NCI-H2081 (cell line): ENCODE measurements at places on chromosomes 4 and X.

GRCh38 chr4:104866809-104867208 is 279.9 kb upstream of the TET2 start:
- DNase-seq: no peak

DNA sequence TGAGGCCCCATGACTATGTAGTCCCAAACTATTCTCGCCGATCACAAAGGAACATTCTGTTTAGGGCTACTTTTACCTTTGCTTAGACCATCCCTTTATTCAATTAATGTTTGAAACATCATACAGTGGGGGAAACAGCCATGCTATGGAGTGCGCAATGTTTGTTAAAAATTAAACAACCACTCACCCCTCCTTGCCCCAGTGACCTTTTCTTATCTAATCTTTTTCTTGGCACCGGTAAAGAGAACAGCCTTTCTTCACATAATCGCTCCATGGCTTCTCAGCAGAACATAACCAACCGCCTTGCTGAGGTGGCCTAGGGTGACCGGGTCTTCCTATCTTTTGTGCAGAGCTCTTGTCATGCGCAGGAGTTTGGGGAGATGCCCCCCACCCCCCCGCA is 152.6 kb downstream of the VCX3A start:
- no peak for DNase-seq

DNA sequence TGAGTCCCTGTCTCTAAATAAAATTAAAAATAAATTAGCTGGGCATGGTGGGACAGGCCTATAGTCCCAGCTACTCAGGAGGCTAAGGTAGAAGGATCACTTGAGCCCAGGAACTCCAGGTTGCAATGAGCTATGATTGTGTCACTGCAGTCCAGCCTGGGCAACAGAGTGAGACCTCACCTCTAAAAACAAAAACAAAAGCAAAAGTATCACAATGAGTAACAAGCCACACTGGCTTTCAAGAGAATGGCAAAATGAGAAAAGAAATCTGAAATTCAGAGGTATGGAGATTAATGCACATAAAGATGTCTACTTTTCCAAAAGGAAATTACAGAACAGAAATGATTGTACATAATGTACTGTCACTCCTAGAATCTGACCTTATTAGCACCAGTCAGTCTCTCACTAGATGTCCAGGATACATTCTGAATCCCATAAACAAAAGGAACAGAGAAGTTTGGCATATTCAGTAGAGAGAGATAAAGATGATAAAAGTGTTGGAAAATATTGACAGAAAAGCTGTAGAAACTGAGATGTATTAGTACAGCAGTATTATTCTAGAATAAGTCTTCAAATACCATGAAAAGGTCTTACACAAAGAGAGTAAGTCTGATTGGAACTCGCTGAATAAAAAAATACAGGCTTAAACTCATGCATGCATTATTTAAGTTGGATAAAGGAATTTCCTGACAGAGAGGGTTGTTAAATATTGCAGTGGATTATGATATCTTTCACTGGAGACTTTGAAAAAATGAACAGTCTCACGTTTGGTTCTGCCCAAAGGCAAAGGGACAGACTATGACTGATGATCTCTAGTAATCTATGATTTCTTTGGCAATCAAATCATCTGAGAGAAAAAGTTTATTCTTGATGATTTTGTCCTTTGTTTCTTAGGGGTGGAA is 102.5 kb downstream of the SH3RF1 start:
- no peak for DNase-seq

DNA sequence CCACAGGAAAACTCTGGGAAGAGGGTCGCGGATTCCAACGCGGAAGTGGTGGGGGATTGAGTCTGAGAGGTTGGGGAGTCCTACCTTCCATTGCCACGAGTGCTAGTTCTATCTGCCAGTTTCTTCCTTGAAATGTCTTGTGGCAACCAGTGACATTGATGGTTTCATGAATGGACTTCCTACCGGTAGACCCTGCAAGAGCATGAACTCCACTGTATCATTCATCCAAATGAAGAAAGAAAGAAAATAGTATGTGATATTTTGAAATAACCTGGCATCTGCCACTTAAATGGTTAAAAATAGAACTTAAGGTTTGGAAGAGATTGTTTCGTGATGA is 1.1 kb upstream of the SLC10A7 start:
- no peak for DNase-seq

GRCh38 chr4:120025516-120025915 is 41.1 kb downstream of the MAD2L1 start:
- no peak for DNase-seq

- DNase-seq: no peak
These were observed 2.9 kb downstream of the LRPAP1 start for GRCh38 chr4:3529363-3529762.

DNA sequence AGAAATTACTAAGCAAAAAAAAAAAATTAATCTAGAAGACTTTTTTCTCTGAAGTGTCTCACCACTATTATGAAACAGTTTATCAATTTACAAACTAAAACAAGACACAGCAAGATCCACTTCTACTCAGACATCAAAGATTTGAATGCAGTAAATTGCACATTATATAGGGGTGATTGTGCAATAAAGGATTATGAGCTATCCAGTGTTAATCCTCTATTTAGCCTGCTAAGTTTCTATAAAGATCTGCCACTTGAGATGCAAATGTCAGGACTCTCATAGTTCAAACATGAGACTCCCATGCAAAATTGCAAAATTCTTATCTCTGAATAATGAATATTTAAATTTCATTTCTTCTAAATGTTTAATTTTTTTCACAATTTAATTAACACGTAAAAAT is 2.2 kb downstream of the TECRL start:
- DNase-seq: no peak

GRCh38 chr4:79198951-79199587 is 126.8 kb downstream of the NAA11 start:
- DNase-seq: peak; percentile 60

DNA sequence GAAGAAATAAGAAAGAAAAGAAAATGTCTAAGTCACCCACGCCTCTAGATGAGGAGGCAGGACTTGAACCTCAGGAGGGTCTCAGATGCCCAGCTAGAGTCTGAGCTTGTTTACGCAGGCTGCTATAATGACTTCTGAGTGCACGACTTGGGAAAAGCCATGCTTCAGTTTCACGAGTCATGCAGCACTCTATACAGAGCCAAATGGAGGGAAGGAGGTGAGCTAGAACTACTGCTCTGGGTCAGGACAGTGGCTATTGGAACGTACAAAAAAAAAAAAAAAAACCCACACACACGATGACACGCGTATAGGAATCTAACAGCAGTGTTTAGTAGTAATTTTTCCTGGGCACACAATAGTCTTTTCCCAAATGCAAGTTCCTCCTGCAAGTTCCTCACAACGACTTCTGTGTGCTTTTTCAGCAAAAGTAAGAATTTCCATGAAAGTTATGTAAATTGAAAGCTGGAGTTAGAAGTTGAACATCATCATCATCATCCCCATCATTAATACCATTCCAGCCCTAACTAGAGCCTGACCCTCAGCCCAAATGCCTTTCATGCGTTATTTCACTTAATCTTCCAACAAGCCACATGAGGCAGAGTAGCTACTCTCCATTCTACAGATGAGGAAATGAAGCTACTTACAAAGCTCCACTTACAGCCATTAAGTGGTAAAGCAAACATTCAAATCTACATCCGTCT is 36.6 kb downstream of the IRF2 start:
- DNase-seq: peak; percentile 10

DNA sequence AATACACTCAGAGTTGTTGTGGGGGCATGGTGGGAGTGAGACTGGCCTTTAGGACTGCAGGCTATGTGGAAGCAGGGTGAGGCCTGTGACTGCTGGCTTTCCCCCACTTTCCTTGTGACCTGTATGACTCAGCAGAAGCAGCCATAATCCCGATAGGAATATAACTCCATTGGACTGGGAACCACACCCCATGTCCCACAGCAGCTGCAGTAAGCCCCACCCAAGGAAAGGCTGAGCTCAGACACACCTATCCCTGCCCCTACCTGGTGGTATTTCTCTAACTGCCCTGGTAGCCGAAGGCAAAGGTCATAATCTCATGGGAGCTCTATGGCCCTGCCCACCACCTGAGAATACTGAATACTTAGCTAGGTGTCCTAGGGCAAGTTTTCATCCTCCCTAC is 169.3 kb downstream of the GC start:
- no peak for DNase-seq

DNA sequence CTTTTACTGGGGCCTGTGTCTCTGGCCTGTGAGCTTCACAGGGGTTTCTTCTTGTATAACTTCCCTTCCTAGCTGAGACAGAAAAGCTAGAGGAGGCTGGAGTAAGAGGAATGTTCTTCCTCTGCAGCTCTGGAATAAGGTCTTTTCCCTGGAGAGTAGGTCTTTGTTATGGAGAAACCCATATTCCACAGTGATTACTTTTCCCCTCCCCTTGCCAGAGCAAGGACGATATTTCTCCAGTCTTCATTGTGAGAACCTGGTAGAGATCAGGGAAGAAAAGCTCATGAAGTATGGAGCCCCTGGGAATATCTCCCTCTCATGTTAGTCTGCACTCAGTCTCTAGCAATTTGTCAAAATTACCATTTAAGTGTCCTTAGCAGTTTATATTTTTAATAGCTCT is 18.7 kb upstream of the GLRB start:
- no peak for DNase-seq

DNA sequence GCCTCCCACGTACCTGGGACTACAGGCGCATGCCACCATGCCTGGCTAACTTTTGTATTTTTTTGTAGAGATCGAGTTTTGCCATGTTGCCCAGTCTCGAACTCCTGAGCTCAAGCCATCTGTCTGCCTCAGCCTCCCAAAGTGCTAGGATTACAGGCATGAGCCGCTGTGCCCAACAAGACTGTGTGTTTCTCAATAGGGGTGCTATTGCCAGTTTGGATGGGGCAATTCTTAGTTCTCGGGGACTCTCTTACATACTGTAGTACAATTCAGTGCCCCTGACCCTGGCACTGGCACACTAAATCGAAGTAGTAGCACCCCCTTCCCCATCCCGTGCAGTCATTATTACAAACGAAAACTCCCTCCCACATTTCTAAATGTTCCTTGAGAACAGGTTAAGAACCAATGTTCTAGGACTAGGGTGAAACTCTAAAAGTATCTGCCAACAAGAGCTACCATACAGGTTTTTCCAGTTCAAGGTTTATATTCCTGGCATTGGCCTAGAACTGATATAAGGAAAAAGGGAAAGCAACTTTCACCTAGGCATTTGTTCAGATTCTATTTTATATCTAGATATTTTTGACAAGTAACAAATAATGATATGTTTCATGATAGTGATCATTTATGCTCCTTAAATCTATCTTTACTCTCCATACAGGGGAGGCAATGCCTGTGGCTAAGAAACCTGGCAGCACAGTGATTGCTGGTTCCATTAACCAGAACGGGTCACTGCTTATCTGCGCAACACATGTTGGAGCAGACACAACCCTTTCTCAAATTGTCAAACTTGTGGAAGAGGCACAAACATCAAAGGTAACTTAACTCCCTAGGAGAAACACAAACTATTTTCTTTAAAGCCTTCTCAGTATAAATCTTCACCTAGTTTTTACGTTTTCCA is 50.4 kb upstream of the PGAM4 start:
- DNase-seq: no peak

- peak; percentile 37 for DNase-seq
These were observed 545.2 kb downstream of the C4orf33 start for GRCh38 chr4:129641179-129641578.

- DNase-seq: no peak
These were observed 17.6 kb downstream of the ARMCX2 start for GRCh38 chrX:101642093-101642492.

DNA sequence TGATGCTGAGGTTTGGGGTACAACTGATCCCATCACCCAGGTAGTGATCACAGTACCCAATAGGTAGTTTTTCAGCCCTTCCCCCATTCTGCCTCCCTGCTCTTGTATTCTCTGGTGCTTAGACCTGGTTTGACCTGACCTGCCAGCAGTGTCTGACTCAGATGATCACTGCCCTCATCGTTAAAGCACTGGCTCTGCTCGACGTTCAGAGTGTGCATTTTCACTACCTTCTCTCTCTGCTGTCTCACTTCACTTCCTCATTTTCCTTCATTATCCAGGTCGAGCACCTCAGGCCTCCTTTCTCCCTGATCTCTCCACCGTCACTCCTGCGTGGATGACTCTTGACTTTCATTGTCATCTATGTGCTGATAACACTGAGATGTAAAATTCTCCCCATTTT is 83.6 kb downstream of the PARM1 start:
- DNase-seq: no peak

DNA sequence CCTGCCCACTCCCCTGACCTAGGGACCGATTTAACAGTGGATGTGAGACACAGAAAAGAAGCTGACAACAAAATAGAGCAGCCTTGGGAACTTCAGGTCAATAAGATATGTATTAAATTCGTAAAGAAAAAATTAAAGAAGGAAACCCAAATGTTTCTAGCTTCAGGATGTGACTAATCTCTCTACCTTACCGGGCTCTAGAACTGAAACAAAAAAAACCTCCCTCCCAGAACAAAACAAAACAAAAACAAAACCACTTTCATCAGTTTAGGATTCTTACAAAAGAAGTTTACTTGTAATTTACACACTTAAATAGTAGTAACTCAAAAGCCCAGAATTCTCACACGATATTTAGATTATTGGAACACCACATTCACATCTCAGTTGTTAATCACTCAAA is 185.8 kb upstream of the RPS6KA3 start:
- DNase-seq: no peak

DNA sequence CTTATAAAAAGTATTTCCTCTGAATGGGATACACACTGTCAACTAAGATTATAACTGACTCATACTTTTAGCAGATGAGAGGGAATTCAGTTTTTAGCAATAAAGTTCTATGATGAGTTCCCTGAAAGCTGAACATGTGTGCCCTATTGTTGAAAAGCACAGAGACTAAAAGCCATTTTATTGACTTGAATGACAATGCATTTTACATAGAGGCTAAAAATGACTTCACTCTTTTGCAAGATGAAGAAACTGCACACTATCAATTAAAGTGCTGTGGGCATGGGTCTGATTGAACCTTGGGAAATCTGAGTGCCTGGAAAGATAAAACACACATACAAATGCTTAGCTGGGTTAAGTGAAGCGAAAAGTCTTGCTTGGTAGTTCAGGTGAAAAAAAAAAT is 633.4 kb downstream of the PDHA2 start:
- no peak for DNase-seq

DNA sequence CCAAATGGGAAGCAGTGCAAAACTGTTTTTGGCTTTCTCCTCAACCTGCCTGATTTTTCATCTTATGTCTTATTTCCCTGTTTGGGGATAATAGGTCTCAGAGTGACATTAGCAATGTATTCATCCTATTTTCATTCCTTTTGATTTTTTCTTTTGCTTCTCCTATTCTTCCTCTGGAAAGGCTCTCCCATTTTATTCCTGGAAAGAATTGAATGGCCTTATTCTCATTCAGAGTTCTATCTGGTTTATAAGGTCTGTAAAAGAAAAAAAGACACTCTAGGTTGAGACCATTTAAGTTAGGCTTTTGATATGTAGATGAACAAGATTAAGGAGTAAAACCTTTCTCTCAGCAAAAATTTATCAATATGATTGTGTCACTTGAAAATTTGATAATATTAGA is 27.8 kb upstream of the ALB start:
- no peak for DNase-seq

DNA sequence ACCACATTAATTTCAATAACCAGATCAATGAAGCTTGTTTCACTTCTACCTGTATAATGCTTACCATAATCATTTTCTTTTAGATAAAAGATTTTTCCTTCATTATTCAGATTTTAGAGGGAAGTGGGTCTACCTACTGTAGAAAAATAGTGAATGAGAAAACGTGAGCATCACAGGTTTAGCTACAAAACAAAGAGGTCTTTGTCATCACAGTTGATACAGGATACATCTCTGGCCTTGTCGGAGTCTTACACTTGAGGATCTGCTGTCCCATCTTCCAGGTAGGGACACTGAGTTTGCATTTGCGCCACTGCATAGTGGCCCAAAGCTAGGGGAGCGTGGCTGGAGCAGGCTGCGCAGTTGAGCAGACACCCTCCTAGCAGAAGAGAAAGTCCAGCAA is 710 bp downstream of the CLDN24 start:
- DNase-seq: no peak
